ENCODE measurements at places on chromosomes 6 and 20.

DNA sequence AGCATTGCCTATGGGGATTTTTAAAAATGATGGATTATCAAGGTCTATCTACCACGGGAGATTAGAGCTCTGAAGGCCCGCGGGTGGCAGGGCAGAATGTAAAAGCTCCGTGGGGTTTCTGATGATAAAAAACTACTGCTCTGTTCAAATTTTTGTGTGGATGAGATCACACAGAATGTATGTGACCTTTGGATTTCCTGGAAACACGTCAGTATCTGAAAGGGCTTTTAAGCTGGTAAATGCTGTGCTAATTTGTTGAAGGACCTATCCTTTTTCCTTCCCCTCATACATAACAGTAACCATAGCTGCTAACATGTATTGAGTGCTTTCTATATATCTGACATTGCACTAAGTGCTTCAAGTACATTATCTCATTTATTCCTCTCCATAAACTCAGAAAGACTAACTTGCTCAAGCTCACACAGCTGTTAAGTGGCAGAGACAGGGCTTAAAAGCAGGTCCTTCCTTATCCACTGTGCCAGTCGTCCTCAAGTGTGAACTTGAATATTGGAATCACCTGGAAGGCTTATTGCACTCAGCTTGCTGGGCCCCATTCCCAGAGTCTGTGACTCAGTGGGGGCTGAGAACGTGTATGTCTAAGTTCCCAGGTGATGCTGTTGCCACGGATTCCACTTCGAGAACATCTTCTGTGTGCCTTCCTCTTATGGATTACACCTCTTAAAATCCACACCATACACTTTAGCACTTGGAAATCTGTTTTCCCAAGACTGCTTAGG, 1.9 kb upstream of the TMEM242 start:
- DNase-seq, result no peak

GRCh38 chr6:161487694-161488093, 213.8 kb upstream of the AGPAT4 start:
- DNase-seq, result no peak

- DNase-seq, result no peak
Observed at GRCh38 chr20:47860049-47860830, 75.0 kb upstream of the SULF2 start.

GRCh38 chr6:126170978-126171382, 168.9 kb upstream of the CENPW start:
- no peak for DNase-seq

DNA sequence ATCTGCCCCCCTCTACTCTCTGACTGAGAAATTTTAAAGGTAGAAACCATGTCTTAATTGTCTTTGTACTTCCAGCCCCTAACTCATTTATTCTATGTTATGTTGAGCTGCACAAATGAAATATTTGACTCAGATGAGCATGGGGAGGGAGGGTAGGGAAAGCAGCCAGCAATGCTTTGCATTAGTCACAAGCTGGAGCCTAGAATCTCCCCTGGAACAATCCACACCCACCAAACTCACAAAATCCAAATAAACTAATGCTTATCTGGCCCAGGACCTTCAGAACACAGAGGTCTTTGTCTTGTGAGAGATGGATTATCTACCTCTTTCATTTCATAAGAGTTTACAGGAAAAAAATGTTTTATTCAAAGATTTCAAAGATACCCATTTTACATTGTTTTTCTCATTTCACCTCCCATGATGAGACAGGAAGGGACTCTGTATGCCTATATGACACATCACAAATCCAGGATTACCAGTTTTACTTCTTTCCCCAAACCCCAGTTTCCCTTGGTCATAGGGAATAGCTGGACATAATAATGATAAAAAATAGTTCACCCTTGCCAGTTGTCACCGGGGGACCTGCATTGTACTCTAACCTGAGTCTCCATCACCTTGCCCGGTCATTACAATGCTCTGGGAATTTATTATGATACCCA, 466.9 kb downstream of the KIF16B start:
- DNase-seq, result no peak

GRCh38 chr6:138891255-138891986, 95.5 kb downstream of the ECT2L start:
- no peak for DNase-seq

DNA sequence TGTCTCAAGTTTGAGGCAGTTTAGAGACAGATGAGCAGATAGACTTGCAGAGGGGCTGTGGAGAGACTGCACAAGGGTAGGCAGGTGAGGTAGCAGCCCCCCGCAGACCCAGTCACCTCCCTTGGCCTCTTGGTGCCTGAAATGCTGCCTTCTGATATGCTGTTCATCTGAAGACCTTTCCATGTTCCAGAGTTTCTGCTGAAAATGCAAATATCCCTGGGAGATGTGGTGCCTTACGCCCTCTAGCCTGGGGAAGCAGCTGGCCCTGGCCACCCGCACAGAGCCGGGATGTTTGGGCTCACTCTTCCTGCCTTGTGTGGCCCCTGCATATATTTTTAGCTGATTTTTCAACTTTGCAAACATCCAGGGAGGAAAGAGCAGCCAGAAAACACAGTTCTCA, 51.4 kb downstream of the TMEM242 start:
- DNase-seq, result no peak

GRCh38 chr20:20492521-20493332, 124.8 kb downstream of the INSM1 start:
- DNase-seq, result no peak

- no peak for DNase-seq
Observed at GRCh38 chr6:169415179-169415578, 161.5 kb upstream of the THBS2 start.

- DNase-seq, result no peak
Observed at GRCh38 chr6:125954735-125955339, 1.7 kb upstream of the HINT3 start.

DNA sequence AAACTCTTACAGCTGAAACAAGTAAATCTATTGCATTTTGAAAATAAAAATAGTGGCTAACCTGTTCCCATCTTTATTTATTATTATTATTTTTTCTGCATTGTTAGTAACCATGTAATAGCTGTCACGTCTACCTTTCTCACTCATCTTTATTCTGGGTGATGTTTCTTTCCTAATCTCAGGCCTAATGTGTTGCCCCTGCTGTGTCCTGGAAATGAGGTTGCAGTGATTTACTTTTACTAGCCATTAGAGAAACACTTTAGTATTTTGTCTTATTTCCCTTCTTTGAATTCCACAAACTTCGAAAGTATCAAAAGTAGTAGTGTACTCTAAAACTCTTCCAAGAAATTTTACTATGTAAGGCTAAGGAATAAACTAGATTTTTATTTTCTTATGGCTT, 546.9 kb downstream of the GRIK2 start:
- no peak for DNase-seq

DNA sequence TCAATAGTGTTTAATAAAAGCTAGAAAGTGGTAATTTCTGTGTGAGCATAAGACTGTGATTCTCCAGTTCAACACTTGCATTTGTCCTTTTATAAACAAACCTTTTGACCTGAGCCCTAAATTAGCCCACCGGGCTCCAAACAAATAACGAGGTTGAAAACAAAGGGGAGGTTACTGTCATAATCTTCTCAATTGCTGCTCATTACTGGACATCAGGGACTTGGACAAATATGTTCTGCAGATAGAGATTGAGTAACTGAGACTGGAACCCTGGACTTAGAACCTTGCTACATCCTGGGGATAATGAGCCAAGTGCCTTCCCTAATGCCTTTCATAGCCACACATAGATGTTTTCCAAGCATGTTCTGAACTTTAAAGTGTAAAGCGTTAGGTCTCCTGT, 84.2 kb upstream of the PCSK2 start:
- DNase-seq, result no peak

GRCh38 chr20:20261159-20261558, 106.7 kb upstream of the INSM1 start:
- DNase-seq, result no peak

GRCh38 chr20:23759306-23759940, 8.7 kb upstream of the CST1 start:
- DNase-seq, result no peak

DNA sequence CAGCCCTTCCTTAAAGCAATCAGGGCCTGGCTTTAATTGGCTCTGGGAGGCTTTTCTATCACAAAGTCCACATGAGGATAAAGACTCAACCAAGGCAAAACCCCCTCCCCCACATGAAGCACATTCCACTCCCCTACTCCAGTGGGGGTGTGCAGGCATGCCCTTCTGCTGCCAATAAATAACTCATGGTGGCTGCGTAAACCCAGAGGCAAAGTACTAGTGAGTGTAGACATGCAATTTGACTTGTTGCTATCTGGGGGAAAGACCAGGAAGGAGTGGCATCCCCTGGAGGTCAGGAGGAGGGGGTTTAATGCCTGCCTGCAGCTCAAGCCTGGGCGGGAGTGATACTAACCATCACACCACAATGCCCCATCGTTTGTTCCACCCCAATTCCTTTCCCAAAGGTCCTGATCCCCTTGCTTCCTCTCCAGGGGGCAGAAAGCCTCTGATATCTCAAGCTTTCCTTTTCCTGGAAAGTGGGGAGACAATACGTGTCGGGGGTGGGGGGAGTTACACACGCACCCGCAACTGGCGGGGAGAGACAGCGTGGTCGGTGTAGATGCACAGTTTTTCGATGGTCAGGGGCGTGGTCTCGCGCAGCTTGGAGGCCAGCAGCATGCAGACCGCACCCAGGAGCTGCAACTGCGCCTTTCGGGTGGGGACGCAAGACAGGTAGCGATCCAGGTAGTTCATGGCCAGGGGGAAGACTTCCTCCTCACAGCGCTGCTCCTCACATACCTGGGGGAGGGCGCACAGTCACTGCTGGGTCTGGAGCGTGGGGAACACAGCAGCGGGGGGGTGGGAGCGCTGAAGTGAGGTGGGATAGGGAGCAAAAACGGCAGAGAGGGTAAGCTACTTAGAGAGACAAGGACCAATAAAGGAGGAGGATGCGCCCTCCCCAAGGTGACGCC, 1.5 kb downstream of the CCND3 start:
- DNase-seq, result no peak

- DNase-seq, result no peak
Observed at GRCh38 chr6:72788188-72788587, 166.3 kb downstream of the KCNQ5 start.

- no peak for DNase-seq
Observed at GRCh38 chr20:13223736-13224520, 2.9 kb downstream of the ISM1 start.

- no peak for DNase-seq
Observed at GRCh38 chr20:32473231-32474008, 111.7 kb downstream of the NOL4L start.

DNA sequence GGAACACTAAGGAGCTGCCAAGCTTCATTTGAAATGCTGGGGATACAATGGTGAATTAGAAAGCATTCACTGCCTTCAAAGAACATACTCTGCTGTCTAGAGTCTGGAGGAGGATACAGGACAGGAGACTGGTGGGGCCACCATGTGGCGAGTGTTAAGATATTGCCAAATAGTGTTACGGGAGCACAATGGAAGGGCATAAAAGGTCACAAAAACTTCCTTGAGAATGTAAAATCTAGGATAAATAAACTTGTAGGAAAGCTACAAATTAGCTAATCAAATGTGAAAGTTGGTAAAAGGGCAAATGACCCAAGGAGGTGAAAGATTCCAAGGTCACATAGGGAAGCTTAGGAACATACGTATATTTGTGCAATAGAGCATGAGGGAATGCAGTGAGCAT, 271.7 kb downstream of the RFPL4B start:
- no peak for DNase-seq

DNA sequence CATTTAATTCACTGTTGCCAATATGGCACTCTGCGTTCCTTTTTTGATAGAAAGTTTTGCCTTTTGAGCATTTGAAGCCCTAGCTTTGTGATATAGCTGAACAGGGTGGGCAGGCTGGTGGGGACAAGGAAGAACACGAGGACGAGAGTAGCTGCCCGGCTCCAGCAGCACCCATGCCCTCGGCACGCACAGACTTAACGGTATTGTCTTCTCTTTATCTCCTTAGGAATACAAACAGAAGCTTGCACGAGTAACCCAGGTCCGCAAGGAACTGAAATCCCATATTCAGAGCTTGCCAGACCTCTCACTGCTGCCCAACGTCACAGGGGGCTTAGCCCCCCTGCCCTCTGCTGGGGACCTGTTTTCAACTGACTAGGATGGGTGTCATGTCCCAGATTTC, 56.0 kb downstream of the RPRD1B start:
- DNase-seq, result no peak

DNA sequence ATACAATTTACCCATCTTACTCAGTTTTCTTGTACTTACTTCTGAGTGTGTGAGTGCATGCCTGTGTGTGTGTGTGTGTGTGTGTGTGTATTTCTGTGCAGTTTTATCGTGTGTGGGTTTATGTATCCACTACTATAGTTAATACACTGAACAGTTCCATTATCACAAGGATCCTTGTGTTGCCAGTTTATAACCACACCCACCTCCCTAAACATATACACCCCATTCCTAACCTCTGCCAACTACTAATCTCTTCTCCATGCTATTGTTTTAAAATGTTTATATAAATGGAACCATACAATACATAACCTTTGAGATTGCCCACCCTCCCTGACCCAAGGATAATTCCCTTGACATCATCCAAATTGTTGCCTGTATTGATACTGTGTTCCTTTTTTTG, 18.7 kb downstream of the POFUT1 start:
- DNase-seq, result no peak

DNA sequence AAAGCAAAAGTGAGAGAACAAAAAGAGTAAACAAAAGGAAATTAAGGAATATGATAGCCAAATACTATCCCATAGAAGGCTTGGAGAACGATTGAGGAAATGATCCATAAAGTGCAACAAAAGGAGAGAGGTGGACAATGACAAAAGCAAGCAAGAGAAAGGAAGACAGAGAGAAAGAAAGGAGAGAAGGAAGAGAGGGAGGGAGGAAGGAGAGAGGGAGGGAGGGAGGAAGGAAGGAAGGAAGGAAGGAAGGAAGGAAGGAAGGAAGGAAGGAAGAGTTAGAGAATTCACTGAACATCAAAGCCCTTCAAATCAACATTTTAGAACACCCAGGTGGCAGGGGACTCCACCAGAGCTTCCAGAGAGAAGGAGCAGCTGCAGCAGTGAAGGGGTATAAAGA, 185.0 kb downstream of the SYNDIG1 start:
- no peak for DNase-seq

DNA sequence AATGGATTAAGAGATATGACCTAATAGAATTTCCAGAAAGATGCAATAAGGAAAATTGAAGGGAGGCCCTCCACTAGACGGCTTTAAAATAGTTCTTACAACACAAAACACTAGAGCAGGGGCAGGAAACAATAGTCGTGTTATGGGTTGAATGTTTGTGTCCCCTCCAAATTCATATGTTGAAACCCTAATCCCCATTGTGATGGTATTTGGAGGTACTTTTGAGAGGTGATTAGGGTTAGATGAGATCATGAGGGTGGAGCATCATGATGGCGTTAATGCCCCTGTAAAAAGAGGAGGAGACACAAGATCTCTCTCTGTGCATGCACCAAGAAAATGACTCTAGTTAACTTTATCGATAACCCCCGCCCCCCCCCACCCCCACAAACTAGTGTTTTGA, 104.0 kb upstream of the HMGN3 start:
- DNase-seq, result no peak

- no peak for DNase-seq
Observed at GRCh38 chr6:35237476-35237875, 22.1 kb upstream of the ZNF76 start.
